ENCODE measurements at places on chromosomes 3 and 15.

GRCh38 chr3:10093678-10094077 lies 14.4 kb downstream of the FANCD2OS start:
- DNase-seq, result no peak

- peak; percentile 55 for DNase-seq
These were observed 718 bp downstream of the BNIP2 start for GRCh38 chr15:59688423-59688781.

- no peak for DNase-seq
These were observed 40.6 kb upstream of the ADPGK start for GRCh38 chr15:72824112-72824511.

- DNase-seq, result no peak
These were observed 45.0 kb downstream of the SENP2 start for GRCh38 chr3:185631108-185631507.

GRCh38 chr3:190941694-190942260 lies 79.3 kb upstream of the GMNC start:
- no peak for DNase-seq

GRCh38 chr15:51935466-51936104 lies 36.0 kb downstream of the LEO1 start:
- no peak for DNase-seq

DNA sequence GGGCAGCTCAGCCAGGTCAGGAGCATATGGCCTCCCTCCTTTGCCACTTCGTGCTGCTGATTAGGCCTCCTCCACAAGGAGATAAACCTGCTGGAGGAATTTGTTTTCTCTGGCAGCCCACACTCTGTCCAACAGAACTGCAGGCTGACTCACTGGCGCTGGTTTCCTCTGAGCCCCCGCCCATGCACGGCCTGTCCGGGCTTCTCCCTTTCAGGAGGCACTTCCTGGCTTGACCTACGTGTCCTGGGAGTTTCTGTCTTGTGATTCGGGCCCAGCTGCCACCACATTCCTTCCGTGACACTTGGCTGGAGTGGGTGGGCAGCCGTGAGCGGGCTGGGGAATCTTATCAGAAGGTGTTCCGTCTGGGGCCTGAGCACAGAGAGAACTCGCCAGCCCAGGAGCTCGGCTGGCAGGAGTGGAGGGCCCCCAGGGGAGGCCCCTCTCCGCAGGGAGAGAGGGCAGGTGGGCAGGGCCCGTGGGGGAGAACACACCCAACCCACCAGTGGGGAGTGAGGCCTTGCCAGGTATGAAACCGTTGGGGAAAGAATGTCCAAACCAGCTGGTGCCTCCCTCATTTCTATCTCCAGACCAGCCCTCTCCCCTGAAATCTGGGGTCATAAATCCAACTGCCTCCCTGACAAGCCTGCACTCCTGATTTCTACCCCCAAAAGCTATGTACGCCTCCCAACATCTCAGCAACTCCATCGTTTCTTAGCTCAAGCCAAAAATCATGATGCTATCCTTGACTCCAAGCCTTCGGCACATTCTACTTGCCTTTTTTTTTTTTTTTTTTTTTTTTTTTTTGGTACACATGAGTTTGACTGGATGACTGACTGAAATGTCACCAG lies 110.6 kb upstream of the MEF2A start:
- peak; percentile 83 for DNase-seq

DNA sequence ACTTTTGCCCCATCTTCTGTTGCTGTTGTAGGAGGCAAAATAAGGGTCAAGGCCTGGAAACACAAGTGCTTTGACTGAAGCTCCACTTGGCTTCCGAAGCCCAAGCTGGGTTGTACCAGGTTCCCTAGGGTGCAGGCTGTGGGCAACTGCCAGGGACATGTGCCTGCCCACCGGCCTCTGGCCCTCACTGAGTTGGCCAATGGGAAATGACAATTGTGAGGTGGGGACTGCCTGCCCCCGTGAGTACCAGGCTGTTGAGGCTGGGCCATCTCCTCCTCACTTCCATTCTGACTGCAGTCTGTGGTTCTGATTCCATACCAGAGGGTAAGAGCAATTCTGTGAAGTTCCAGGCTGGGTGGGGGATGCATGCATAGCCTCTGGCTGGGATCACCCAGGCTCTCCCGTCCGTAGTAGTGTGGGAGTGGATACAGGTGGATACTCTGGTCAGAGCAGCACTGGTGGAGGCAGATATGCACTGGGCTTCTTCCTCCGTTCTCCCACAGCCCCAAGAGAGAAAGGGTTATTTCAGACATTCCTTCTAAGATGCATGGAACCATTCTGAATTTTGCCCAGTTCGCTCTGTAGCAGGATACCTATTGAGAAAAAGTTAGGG lies at the start of gene ADIPOQ:
TSS of gene ADIPOQ (plus strand) at position 285 of the 613 bp plus-strand sequence. CDS start 10,349 bp downstream, outside the sequence.
- no peak for DNase-seq

DNA sequence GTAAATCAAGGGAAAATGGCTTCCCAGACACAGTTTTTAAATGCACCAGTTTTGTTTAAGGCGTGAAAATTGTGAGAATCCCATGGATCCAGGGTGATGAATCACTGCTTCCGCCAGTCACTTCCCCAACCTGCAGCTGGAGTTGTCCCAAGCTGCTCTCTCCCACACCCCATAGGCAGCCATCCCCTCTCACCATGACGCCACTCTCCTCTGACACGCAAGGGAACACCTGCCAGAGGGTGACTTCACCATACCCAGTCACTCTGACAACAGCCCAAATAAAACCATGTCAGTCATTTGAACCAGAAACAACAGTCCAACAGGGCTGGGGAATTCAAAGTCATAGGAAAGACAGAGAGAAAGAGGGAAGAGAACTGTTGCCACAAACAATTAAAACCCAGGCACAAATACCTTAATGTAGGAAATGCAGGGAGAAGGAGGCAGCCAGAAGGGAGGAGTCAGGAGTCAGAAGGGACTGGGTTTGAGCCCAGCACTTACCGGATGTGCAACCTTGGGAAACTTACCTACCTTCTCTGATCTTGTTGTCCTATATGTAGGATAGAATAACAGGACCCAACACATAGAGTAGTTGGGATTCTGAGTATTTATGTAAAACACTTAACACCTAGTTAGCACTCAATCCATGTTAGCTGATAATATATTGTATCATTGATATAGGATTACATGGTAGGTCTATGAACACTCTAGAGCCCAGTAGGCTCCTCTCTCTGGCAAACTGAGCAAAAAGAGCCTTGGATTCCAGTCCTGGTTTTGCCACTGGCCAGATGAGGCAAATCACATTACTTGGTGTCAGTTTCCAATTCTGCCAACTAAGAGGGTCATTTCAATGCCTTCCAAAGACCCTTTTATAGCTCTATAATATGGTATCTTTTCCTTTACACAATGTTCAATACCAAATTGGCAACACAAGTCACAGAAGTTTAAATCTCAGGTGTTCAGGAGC lies 326.3 kb upstream of the ICE2 start:
- DNase-seq, result peak; percentile 42

DNA sequence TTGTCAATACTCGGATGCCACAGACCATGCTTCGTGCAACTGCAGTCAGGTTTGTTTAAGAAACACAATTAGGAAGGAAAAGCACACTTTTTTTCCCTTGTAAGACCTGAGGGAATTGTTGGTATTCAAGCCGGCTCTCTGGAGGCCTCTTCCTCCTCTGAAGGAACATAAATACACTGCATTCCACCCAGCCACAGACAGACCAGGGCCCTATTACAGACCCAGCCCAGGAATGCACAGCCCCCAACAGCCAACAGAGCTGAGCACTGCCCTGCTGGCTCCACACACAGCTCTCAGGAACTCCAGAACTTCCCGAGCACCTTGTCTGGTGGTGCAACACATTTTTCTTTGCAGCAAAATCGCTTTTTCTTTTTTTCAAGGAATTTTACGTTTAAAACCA lies 488.7 kb upstream of the PROK2 start:
- peak; percentile 95 for DNase-seq

- no peak for DNase-seq
These were observed 78.5 kb downstream of the RAD18 start for GRCh38 chr3:8884630-8885290.

GRCh38 chr3:98722389-98722788 lies 40.8 kb upstream of the ST3GAL6 start:
- DNase-seq, result peak; percentile 49

DNA sequence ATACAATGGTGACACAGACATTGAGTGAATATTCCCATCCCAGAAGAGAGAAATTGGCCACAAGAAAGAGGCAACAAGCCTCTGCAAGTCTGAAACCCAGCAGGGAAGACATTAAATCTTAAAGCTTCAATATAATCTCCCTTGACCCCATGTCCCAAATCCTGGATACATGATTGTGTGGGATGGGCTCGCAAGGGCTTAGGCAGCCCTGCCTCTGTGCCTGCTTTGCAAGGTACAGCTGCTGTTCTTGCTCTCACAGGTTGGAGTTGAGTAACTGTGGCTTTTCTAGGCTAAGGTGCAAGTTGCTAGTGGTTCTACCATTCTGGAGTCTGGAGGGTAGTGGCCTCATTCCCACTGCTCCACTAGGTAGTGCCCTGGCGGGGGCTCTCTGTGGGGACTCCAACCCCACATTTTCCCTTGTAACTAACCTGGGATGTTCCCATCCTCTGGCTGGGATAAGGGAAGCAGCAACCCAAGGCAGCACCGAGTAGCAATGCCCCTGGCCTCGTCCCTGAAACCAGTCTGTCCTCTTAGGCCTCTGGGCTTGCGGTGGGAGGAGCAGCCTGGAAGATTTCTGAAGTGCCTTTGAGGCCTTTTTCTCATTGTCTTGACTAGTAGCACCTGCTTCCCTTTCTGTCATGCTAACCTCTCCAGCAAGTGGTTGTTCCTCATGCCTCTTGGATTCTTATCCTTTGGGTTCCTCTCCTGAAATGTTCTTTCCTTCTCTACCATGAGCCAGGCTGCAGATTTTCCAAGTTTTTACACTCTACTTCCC lies 90.0 kb downstream of the FAM174B start:
- peak; percentile 22 for DNase-seq

DNA sequence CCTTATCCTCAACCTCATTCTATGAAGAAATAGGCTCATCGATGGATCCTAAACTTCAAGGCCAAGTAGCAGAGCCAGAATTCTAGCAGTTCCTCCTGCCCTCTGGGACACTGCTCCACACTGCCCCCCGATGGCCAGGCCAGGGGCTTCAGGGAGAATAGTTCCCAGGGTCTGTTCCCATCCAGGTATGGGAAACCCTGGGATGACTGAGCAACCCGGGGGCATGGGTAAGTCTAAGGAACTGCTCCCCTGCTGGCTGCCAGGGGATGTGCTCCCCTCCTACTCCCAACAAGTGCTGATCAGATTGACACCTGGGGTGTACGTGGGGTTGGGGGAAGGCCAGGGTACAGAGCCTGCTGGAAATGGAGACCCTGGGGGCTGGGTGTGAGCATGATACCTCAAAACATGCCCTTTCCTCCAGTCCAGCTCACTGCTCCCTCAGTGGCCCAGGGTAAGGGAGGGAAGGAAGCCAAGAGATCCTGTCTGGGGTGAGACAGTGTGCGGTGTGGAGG lies 7.6 kb downstream of the ULK3 start:
- peak; percentile 94 for DNase-seq

DNA sequence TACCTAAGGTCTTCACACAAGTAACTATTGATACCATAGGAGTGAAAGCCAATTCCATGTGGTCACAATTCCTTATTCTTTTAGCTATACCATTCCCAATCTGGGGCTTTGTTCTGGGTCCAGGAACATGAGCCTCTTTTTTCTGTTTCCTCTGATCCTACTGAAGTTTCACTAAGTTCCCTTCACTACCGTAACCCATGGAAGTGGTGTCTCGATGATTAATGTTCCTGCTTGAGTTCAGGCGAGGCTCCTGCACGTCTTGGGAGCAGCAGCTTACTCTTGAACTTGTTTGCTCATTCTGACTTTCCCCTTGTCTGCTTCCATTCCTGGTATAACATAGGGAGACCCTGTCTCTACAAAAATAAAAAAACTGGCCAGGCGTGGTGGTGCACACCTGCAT lies 23.6 kb downstream of the ZNF592 start:
- DNase-seq, result no peak

DNA sequence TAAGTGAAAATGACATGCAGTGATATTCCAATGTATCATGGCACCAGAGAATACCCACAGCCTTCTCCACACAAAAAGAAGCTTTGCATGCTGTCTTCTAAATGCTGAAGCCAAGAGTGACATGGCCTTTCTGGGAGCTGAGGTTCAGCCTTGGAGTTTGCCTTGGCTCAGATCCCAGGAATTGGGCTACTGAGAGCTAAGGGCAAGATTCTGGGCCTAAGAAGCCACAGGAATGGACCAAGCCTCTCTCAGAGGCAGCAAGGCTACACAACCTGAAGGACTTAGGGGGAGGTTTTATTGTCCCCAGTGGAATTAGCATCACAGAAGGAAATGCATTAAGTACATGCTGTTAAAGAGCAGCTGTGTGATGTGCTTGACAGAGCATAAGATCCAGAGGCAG lies 1078.5 kb downstream of the TUSC7 start:
- DNase-seq, result peak; percentile 50

DNA sequence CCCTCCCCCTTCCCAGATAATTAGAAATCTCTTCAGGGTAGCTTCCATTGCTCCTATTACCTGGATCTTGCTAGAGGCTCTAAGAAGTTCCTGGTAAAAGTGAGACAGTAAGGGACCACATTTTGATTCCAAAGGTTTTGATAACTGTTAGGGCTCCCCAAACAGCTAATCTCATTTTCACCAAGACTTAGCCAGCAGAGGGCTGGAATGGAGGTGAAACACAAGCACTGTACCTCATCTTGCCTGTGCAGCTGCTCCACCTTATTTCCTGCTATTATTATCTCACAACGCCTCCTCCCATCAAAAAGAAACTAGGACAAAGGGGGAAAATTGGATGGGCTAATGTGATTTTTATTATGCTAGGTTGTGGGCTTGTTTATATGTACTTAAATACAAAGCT lies 7.3 kb downstream of the SETD5 start:
- no peak for DNase-seq

GRCh38 chr3:172749230-172749965 lies 1.1 kb upstream of the ECT2 start:
- no peak for DNase-seq

- no peak for DNase-seq
These were observed 28.3 kb downstream of the IGF2BP2 start for GRCh38 chr3:185796431-185797107.

DNA sequence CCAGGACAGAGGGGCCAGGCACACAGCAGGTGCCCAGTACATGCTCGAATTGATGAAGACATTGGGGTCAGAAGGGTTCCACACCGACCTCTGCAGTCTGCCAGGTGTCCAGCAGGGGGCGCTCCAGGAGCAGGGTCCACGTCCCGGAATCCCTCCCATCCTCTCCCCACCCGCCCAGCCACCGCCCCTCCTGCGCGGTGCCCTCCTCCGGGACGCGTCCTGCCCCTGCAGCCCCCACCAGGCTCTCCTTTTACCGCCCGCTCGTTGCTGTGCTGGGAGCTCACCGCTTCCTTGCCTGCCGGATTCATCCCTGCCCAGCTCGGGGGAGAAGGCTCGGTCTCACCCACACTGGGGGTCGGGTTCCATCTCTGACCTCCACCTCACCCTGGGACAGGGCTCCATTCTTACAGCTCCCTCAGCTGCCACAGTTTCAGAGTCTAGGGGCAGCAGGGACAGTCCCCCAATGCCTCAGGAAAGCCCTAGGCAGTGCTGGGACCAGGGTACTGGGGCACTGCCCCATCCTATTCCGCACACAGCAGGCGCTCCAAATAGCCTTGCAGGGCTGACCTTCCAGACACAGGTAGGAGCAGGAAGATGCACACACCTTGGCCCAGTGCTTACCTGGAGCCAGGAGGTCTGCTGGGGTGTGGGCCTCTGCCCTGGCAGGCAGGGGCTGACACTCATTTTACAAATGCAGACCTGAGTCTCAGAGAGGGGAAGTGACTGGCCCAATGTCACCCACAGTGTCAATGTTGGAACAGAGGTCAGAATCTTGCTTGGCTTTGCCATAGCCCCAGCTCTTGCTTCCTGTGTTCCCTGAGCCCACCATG lies 31.0 kb downstream of the GRIP2 start:
- peak; percentile 90 for DNase-seq

- DNase-seq, result peak; percentile 37
These were observed 44.4 kb downstream of the BTD start for GRCh38 chr3:15645740-15646501.
